ENCODE measurements at places on chromosomes 5 and 9.

DNA sequence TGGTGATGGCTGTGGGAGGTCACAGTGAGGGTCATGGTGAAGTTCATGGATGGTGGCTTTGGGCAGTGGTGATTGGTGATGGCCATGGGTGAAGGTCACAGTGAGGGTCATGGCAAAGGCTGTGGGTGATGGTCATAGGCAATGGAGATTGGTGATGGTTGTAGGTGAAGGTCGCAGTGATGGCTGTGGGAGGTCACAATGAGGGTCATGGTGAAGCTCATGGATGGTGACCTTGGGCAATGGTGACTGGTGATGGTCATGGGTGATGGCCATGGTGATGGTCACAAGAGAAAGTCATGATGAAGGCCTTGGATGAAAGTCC is 115.6 kb upstream of the IRX4 start:
- H3K27me3 ChIP-seq, result peaks cover 46% of the 10 kb centered on the region
- H3K4me1 ChIP-seq, result no peaks in the 10 kb centered on the region
- DNase-seq, result no peak
- peaks cover 8% of the 10 kb centered on the region for H3K36me3 ChIP-seq
- no peak overlapping the region for H3K27ac ChIP-seq

DNA sequence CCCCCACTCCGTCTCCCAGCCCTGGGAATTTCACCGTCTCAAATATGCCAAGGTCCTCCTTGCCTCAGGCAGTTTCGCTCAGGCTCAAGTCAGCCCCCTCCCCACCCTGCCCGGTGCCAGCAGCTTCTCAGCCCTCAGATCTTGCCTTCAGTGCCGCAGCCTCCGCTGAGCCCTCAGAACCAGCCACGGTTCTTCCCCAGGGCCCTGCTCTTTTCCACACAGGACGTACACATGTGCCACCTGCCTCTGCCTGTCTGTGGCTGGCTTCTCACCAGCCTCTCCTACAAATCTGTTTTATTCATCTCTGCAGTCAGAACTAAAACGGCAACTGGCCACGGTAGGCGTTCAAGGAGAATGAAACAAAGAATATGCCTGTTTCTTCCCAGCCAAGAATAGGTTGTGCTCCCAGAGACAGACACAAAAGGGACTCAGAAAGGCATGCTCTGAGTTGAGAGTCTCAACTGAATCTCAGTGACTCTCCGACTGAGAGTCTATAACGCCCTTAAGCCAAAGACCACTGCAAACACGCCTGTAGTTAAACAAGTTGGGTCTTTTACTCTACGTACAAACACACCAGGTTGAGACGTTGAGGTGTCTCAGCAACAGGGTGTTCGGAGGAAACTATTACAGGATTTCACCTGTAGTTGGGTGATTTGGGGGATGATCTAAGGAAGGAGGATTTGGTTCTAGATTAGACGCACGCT is 10.6 kb upstream of the GRIN1 start:
- peaks cover 17% of the 10 kb centered on the region for H3K27me3 ChIP-seq
- peak overlapping the region; percentile 28 for H3K27ac ChIP-seq
- H3K36me3 ChIP-seq, result no peaks in the 10 kb centered on the region
- no peak for DNase-seq
- peak overlapping the region; percentile 89 for H3K4me3 ChIP-seq

GRCh38 chr9:123724211-123724796 is 205.6 kb downstream of the DENND1A start:
- peaks cover 21% of the 10 kb centered on the region for H3K4me1 ChIP-seq
- no peak overlapping the region for H3K27ac ChIP-seq
- H3K4me3 ChIP-seq, result no peak overlapping the region

DNA sequence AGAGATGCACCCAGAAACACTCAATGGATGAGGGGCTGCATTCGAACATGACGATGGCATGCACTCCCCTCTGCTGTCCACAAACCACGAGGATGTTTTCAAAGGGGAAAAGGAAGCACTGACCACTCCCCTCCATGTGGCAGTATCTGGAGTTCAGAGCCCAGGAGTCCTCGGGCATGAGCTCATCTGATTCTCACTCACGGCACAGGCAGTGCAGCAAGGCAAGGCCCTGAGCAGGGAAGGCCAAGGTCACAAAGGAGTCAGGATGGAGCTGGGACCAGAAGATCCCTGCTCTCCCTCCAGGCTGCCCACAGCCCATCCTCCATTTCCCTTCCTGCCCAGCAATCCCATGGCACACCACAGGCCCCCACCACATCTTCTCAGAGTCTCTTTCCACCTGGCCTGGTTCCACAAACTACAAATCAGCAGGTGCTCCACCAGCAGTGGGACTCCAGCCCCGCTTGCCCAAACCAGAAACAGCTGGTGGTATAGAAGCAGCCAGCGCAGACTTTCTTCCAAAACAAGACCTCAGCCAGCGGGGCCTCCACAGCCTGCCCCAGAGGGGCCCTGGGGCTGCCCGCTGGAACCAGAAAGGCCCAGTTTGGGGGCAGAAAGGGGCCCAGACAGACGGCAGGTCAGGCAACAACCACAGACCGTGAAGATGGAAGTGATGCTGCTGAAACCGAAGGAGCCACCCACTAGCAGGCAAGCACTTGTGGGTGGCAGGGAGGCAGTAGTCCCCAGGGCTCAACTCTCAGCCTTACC is 12.2 kb downstream of the TNIP1 start:
- DNase-seq, result no peak
- H3K36me3 ChIP-seq, result no peaks in the 10 kb centered on the region
- H3K4me1 ChIP-seq, result peaks cover 20% of the 10 kb centered on the region
- H3K27ac ChIP-seq, result peak overlapping the region; percentile 94

DNA sequence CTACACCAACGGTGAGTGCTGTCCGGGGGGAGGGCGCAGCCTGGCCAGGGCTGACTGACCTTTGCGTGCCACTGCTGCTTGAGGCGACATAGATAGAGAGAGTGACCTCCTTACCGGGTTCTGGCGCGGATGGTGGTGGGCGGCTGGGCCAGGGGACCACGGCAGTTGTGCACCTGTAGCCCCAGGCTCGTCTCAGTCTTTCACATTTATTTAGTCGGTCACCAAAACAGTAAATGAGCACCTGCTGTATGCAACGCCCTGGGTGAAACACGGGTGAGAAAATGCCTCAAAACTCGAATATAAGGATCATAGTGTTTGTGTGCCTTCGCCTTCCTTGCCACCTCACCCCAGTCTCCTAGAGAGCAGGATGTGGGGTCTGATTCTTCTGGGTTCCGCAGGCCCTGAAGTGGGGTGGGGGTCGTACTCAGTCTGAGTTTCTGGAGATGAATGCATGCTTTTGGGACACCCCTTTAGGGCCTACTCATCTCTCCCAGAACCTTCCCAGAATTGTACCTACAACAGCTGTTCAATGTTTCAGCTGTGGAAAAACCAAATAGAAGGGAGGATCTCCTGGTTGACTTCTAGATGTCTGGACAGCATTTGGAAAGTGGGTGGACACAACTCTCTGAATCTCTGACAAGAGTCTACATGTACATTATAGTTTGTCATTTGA is 714 bp downstream of the SEC24A start:
- no peak for DNase-seq
- no peaks in the 10 kb centered on the region for H3K36me3 ChIP-seq
- no peaks in the 10 kb centered on the region for H3K27me3 ChIP-seq
- H3K27ac ChIP-seq, result peak overlapping the region; percentile 97
- H3K4me1 ChIP-seq, result peaks cover 20% of the 10 kb centered on the region

- peaks cover 29% of the 10 kb centered on the region for H3K4me1 ChIP-seq
- DNase-seq, result no peak
- no peak overlapping the region for H3K4me3 ChIP-seq
- H3K36me3 ChIP-seq, result no peaks in the 10 kb centered on the region
Observed at GRCh38 chr5:123207081-123207537, 118.1 kb downstream of the PRDM6 start.

DNA sequence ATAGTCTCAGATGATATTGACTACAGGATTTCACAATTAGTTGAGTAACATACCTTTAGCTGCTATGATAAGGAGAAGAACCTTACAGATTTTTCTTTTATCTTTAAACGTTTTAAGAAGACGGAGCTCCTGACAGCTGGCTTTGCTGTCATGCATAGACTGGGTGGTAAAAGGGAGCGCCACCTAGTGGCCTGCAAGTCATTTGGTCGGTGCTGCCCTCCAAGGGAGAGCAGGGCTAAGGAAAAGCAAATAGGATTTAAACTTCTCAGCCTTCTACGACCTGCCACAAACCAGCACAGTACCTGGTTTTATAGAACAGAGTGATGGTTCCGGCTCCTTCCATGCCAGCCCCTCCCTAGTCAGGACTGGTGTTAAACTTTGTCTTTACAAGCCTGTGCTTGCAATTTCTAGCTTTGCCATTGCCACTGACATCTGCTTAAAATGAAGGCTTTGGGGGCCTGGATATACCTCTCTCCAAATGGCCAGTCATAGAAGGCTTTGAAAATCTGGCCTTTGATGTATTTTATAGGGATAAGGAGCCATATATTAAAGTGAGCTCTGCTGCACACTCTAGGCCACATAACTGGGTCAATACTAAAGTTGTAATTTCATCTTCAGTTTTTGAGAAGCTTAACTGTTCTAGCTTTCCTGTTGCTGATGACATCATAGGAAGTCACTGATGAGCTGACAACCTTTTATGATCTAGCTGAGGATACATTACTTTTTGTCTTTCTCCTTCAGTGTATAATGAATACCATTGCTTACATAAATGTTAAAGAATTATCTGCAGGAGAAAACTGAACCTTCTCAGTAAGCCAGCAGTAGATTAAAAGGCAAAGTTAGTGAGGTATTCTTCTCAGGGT is 31.1 kb upstream of the ADAMTSL1 start:
- peak; percentile 70 for DNase-seq
- H3K27ac ChIP-seq, result no peak overlapping the region
- H3K27me3 ChIP-seq, result peaks cover 14% of the 10 kb centered on the region
- H3K36me3 ChIP-seq, result no peaks in the 10 kb centered on the region
- peaks cover 24% of the 10 kb centered on the region for H3K4me1 ChIP-seq

DNA sequence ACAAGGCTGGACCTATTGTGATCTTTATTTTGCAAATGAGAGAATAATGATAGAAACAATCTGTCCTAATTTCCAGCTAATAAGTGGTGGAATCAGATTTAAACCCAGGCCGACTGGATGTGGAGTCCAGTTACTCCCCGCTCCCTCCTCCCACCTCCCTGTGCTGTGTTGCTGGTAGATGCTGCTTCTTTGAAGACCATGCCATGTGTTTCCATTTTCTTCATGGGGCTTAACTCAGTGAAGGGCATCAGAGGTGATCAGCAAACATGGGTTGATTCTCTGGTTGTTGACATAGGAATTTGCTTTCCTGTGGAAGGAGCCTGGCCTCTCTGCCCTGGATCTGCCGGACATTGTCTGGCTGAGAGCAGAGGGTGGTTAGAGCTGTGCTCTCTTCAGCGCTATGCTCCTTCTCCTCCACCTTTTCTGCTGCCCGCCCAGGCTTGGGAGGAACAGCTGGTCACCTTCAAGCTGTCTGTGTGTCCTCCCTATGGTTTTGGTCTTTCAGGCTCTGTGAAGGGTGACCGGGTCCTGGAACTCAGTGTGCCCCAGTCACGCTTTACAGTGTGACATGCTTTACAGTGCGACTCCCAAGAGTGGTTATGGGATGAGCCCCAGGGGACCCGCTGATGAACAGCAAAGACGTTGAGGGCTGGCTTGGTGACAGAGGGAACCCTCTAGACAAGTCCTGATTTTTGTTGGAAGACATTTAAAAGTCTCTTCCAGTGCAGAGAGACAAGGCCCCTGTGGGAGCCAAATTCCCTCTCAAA is 68.4 kb upstream of the RPS23 start:
- H3K4me1 ChIP-seq, result peaks cover 38% of the 10 kb centered on the region
- peak overlapping the region; percentile 95 for H3K27ac ChIP-seq
- H3K36me3 ChIP-seq, result no peaks in the 10 kb centered on the region
- DNase-seq, result no peak
- no peaks in the 10 kb centered on the region for H3K27me3 ChIP-seq

DNA sequence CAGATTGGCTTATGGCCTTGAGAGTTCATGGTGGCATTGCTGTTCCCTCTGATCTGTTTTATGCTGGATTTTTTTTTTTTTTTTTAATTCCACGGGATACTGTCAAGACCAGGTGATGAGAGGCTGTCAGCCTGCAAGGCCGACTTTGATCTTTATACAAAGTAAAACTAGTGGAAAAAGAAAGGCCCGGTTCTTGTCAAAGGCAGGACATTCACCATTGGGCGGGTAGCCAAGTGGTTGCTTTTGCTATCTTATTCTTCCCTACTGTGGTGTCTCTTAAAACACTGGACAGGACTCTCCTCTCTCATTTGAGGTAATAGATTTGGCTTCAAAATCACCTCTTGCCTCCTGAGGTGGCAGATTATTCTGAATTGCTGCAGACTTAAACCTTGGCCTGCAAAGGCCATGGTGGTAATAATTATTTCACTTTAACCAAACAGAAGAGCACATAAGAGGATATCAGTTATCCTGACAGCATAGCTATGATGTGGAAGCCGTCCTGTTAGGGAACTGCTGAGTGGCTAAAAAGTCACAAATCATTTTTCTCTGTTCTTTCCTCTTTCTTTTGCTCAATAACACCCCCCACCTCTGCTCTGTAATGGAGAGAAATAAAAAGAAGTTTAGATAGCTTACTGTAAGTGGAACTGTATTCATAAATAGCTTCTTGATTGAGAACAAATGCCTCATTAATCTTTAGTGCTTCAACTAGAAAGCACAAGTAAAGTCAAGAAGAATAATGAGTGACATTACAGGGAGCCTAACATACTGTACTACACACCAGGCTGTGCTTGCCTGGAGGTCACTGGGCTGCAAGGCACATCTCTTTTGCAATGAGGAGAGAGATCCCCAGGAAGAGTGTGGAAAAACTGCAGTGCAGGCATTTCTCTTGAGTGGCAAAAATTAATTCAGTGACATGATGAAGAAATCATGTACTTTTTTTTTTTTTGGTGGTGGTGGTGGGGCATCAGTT is 275.6 kb downstream of the KDM4C start:
- H3K27me3 ChIP-seq, result no peaks in the 10 kb centered on the region
- no peak overlapping the region for H3K4me3 ChIP-seq
- DNase-seq, result no peak
- no peaks in the 10 kb centered on the region for H3K36me3 ChIP-seq
- no peak overlapping the region for H3K27ac ChIP-seq

- no peak for DNase-seq
Observed at GRCh38 chr9:101707721-101708120, 30.7 kb downstream of the GRIN3A start.

DNA sequence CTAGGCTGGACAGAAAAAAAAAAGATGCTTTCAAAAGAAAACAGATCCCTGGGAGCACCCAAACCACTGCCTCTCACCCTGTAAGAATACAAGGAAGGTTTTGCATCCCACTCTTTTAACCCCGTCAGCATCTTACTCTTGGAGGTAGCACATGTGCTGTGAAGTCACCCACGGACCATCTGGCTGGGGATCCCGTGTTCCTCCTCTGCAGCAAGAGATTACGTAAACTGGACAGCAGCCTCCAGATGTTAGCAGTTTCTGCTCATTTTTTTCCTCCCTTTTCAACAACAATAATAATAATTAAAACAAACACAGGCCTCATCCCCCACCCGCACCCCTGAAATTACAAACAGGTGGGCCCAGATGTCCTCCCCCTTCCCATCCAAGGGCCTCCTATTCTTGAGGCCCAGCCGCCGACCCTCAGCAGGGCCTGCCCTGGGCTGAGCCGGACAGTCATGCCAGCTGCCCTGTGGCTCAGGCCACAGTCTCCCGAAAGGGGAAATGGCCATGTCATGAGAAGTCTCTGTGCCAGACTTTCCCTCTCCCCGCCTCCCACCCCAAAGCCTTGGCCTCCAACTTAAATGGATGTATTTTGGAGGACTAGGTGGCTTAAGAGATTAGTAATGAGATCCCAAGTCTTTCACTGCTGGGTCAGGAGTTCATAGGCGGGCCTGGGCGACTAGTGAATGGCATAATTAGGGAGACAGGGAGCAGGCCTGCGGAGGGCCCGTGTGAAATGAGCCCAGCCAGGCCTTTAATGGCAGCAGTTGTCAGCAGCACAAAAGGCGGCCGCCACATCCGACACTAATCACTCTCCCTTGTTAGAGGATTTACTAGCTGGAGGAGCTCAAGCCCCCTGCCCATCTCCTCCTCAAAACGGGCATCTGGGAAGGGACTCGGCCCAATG is 165.1 kb downstream of the PAPPA start:
- DNase-seq, result no peak
- H3K27ac ChIP-seq, result no peak overlapping the region
- H3K27me3 ChIP-seq, result peaks cover 68% of the 10 kb centered on the region
- H3K4me1 ChIP-seq, result peaks cover 45% of the 10 kb centered on the region

Data from neural crest cell (in vitro differentiated cells).